ENCODE measurements at places on chromosomes 13 and 19.

- no peak for DNase-seq
Observed at GRCh38 chr19:548886-549830, 5.3 kb downstream of the GZMM start.

DNA sequence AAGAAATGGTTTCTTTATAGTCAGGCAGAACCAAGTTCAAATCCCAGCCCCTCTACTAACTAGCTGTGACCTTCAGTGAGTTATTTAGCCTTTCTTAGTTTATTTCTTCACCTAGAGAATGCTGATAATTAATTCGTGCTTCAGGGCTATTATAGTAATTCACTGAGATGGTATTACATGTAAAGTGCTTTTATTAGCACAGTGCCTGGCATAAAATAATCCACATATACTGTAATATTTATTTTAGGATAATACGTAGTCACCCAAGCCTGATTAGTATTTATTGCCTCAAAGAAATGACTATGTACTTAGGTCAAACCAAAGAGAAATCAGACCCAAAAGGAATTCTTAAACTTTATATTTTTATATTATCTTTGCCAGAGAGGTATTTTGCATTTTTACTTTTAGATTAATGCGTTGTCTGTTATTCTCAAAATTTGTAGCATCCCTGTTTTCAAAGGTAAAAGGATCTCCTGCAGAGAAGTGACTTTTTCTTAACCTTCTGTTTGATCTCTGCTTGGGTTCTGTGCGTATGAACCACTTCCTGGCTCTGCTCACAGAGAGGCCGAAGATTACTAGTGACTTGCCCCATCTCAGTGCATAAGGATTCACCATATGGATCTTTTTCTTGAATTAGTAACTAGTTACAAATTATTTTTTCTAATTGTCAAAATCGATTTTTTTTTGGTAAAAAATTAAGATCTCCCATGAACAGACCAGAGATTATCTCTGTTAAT lies 19.7 kb downstream of the UBAC2 start:
- DNase-seq, result peak; percentile 60

GRCh38 chr19:16190198-16190597 lies 5.0 kb downstream of the FAM32A start:
- DNase-seq, result no peak

- no peak for DNase-seq
Observed at GRCh38 chr19:46922465-46922864, 61.7 kb downstream of the ARHGAP35 start.

- no peak for DNase-seq
Observed at GRCh38 chr19:29810504-29810871, 1.3 kb upstream of the CCNE1 start.

DNA sequence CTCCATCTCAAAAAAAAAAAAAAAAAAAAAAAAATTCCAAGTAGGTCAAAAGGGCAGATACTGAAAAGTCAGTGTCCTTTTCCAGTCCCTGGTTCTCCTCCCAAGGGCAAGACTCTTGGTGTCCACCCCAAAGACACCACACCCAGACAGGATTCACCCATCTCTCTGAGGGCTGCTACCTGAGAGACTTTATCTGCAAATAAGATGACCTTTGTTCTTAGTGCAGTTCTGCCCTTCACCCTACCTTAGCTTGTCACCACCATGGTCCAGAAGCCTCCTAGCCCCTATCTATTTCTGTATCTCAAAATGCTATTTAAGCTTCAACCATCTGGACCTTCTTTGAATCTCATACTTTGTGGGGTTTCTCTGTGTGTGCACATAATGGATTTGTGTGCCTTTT lies 4.2 kb upstream of the FBXO27 start:
- no peak for DNase-seq

DNA sequence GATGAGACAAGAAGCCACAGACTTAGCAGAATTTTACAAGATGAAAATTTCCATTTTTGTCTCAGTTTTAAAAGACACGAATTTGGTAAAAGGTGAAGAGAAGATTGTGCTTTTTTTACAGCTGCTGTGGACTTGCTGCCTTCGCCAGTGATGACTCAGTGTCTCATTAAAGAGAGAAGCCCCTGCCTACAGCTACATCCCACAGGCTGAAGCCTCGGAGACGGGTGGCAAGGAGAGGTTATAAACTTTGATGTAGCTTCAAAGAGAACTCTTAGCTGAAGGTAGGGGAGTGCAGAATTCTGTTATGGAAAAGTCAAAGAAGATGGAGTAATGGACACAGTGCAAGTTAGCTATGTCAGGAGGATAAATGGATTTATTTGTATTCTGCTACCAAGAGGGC lies 683.4 kb upstream of the ARGLU1 start:
- no peak for DNase-seq

DNA sequence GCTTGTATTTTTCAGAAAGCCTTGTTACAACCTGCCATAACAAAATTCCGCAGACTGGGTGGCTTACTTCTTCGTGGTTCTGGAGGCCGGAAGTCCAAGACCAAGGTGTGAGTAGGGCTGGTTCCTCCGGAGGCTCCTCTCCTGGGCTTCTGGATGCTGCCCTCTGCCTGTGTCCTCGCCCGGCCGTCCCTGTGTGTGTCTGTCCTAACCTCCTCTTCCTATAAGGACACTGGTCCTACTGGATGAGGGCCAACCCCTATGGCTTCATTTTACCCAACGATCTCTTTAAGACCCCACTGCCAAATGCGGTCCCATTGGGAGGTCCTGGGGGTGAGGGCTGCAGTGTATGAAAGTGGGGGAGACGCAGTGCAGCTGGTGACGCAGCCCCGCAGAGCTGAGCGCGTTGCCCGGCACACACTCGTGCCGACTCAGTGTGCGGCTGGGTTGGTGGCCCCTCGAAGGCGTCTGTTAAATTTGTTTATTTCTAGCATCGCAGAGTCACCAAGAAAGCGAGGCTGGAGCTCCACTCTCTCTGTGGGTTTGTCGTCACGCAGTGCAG lies 116.7 kb downstream of the SOX1 start:
- no peak for DNase-seq

- peak; percentile 4 for DNase-seq
Observed at GRCh38 chr13:73520566-73521289, 461.9 kb downstream of the KLF5 start.

- no peak for DNase-seq
Observed at GRCh38 chr13:40563350-40564125, 102.9 kb downstream of the FOXO1 start.

GRCh38 chr13:63190219-63190618 lies 1774.6 kb upstream of the PCDH20 start:
- DNase-seq, result no peak
